Subcutaneous adipose tissue (tissue), 4 donors: ENCODE measurements at places on chromosomes 1 and 21. TPM values are rescaled to one million over a fixed set of nuclear protein-coding genes. Genes with fewer than 3 reads are reported as not detected.

KRTAP6-1 gene
- not detected for total RNA-seq

KRTAP20-1 gene
- total RNA-seq: not detected

AMY1A gene
- total RNA-seq: not detected

SLC35F3 gene
- not detected for total RNA-seq

GSTM4 gene
- total RNA-seq: 35.0 TPM

CFHR4 gene
- not detected for total RNA-seq

KRTAP13-2 gene
- total RNA-seq: not detected

GJA8 gene
- not detected for total RNA-seq

ANXA9 gene
- total RNA-seq: 1.3 TPM

SHC1 gene
- total RNA-seq: 171 TPM

C1QB gene
- 1,649 TPM for total RNA-seq

FLG2 gene
- total RNA-seq: under 0.01 TPM

CA6 gene
- total RNA-seq: not detected

LRRC3 gene
- 2.0 TPM for total RNA-seq

KLF17 gene
- not detected for total RNA-seq

LCE1F gene
- total RNA-seq: not detected

KMO gene
- total RNA-seq: 0.38 TPM

CRYBG2 gene
- total RNA-seq: not detected

TBX19 gene
- 2.6 TPM for total RNA-seq

IL19 gene
- total RNA-seq: not detected

CDCA8 gene
- total RNA-seq: 1.3 TPM

AMPD1 gene
- total RNA-seq: not detected

SLC5A9 gene
- total RNA-seq: not detected

IFFO2 gene
- total RNA-seq: 2.0 TPM

GUCA2A gene
- not detected for total RNA-seq

GRHL3 gene
- total RNA-seq: not detected

ARHGAP29 gene
- total RNA-seq: 112 TPM

FAM43B gene
- 0.38 TPM for total RNA-seq

CFAP74 gene
- not detected for total RNA-seq

SPRR2F gene
- total RNA-seq: not detected

DIO1 gene
- not detected for total RNA-seq

NEGR1 gene
- total RNA-seq: 42.9 TPM

THEM5 gene
- total RNA-seq: not detected

SPRR2D gene
- not detected for total RNA-seq

C1QA gene
- total RNA-seq: 473 TPM

KAZN gene
- 12.1 TPM for total RNA-seq
